ENCODE measurements at places on chromosomes 3 and 15. TPM values are rescaled to one million over a fixed set of nuclear protein-coding genes. Genes with fewer than 3 reads are reported as not detected.
A peak's percentile ranks its signal among the peaks of the same experiment; 100 is the strongest.

DNA sequence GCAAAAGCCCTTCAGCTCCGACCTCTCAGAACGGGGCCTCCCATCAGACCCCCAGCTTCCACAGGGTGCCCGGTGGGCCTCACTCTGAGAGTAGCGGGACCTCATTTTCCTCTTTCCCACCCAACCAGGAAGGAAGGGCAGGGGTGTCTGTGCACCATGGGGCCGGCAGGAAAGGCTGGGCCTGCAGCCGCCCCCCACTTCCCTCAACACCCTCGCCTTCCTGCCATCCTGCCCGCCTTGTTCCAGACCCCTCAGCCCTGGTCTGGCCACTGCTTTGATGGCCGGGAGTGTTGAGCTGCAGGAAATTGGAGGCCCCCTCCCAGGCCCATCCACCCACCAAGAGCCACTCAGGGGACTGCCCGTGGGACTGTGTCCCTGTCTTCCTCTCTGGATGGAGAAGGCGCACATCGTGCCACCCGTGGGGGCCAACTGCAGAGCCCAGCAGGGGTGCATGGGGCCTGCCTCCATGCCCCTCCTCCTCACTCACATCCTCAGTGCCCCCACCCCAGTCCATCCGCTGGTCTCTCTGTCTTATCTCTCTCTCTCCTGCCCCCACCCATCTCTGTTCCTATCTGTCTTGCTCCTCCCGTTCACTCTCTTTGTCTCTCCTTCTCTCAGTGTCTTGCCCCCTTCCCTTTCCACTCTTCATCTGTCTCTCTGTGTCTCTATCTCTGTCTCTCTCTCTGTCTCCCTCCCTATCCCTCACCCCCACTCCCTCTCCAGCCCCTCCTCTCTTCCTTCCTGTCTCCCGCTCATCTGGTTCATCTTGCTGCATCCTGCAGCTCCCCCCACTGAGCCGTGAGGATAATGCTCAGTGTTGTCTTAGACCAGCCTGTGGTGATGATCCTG lies 1.8 kb upstream of the PLXND1 start:
- H3K27me3 ChIP-seq = peaks cover 45% of the 10 kb centered on the region
- H3K4me1 ChIP-seq = peaks cover 13% of the 10 kb centered on the region
- peaks cover 4% of the 10 kb centered on the region for H3K36me3 ChIP-seq
- H3K27ac ChIP-seq = no peak overlapping the region

GRCh38 chr3:20066850-20067617 lies 26.8 kb downstream of the KAT2B start:
- no peaks in the 10 kb centered on the region for H3K27me3 ChIP-seq
- H3K27ac ChIP-seq = peak overlapping the region; percentile 32
- peaks cover 43% of the 10 kb centered on the region for H3K4me1 ChIP-seq
- H3K36me3 ChIP-seq = peaks cover 6% of the 10 kb centered on the region
- H3K4me3 ChIP-seq = no peak overlapping the region
- DNase-seq = no peak

DNA sequence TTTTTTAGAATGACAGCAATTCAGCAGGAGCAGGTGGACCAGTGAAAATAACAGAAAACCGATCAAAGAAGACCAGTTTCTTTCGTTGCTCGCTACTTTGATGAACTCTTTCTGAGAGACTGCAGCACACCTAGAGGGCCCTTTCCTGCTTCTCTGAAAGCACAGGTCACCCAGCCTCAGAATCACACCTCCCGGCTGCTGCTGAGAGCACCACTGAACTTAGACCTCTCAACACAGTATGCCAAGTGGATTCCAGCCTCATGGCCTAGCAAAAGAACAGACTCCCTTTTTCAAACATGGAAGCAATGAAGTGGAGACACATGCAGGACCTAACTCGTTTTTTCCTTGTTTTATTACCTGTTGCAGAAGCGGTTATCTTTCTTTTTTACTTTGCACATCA lies 13.9 kb upstream of the APH1B start:
- peaks cover 43% of the 10 kb centered on the region for H3K36me3 ChIP-seq
- H3K27me3 ChIP-seq = no peaks in the 10 kb centered on the region
- DNase-seq = no peak

DNA sequence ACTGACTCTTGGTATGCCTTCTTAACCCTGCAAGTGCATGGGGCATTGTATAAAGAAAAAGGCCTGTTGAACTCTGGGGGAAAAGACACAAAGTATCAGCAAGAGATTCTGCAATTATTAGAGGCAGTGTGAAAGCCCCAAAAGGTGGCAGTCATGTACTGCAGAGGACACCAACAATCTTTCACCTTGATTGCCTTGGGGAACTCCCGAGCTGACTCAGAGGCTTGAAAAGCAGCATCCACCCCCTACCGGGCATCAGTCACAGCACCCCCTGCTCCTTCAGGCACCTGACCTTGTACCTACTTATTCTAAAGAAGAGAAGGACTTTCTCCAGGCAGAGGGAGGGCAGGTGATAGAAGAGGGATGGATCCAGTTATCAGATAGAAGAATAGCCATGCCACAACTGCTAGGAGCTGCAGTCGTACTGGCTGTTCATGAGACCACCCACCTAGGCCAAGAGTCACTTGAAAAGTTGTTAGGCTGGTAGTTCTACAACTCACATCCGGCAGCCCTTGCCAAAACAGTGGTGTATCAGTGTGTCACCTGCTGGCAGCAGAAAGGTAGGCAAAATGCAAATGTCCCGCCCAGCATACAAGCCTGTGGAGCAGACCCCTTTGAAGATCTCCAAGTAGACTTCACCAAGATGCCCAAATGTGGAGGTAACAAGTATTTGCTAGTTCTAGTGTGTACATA lies 241.6 kb upstream of the CNTN6 start:
- no peaks in the 10 kb centered on the region for H3K27me3 ChIP-seq
- H3K27ac ChIP-seq = no peak overlapping the region
- peak; percentile 8 for DNase-seq
- H3K4me3 ChIP-seq = no peak overlapping the region

- H3K4me1 ChIP-seq = no peaks in the 10 kb centered on the region
- H3K36me3 ChIP-seq = peaks cover 2% of the 10 kb centered on the region
- H3K27me3 ChIP-seq = no peaks in the 10 kb centered on the region
- no peak overlapping the region for H3K27ac ChIP-seq
Observed at GRCh38 chr3:114887806-114888205, 259.3 kb downstream of the ZBTB20 start.

GRCh38 chr3:195558602-195559001 lies 15.5 kb upstream of the PPP1R2 start:
- peaks cover 33% of the 10 kb centered on the region for H3K4me1 ChIP-seq
- H3K27me3 ChIP-seq = no peaks in the 10 kb centered on the region
- no peaks in the 10 kb centered on the region for H3K36me3 ChIP-seq
- H3K4me3 ChIP-seq = no peak overlapping the region
- no peak for DNase-seq

PGBD4 gene
- total RNA-seq = 5.1 TPM

TM4SF1 gene
- 0.23 TPM for total RNA-seq

TLR9 gene
- 1.2 TPM for total RNA-seq

MCF2L2 gene
- total RNA-seq = 7.6 TPM

SLC27A2 gene
- total RNA-seq = 33.5 TPM

CORO2B gene
- total RNA-seq = not detected
